ENCODE measurements at places on chromosomes 7 and 10.

- no peak for DNase-seq
These were observed 13.2 kb upstream of the NPS start for GRCh38 chr10:127535802-127536515.

DNA sequence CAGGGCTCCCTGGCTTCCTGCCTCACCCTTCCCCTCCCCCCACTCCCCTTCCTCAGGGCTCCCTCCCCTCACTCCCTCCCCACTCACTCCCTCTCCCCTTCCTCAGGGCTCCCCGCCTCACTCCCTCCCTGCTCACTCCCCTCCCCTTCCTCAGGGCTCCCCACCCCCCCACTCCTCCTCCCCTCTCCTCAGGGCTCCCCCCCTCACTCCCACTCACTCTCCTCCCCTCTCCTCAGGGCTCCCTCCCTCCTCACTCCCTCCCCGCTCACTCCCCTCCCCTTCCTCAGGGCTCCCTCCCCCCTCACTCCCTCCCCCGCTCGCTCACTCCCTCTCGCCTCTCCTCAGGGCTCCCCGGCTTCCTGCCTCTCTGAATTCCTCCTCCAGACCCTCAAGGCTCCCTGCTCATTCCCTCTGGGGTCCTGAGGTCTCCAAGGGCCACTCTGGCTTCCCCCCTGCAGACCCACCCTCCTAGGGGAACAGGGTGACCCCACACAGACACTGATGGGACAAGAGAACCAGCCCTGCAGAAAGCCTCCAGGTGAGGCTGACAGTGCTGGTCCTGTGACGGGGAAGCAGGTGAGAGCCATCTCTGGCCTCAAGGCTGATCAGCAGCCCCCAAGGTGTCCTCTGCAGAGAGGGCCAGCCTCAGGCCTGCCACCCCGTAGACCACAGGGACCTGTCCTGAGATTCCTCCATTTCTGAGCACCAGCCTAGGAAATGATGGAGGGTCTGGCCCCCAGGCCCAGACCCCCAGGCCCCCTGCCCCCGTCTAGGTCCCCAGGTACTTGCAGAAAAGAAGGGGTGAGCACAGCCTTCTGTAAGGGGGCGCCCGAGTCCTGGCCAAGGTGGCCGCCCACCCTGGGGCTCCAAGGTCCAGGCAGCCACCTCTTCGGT is 47.2 kb downstream of the PWWP2B start:
- DNase-seq: no peak

- DNase-seq: no peak
These were observed 160.6 kb downstream of the CFTR start for GRCh38 chr7:117640465-117640864.

GRCh38 chr7:69947998-69948397 is 349.7 kb downstream of the AUTS2 start:
- no peak for DNase-seq
